Frontal cortex (tissue), 4 donors: ENCODE measurements at places on chromosomes 5 and 9. TPM values are rescaled to one million over a fixed set of nuclear protein-coding genes. Genes with fewer than 3 reads are reported as not detected.

- DNase-seq: peak; percentile 72
Measured at GRCh38 chr5:170861917-170862766, at the start of gene RANBP17. Gene RANBP17 (plus strand): TSS chr5:170862018.

The DPH7 gene
- 21.6 TPM for total RNA-seq

The PCDHGA8 gene
- 5.7 TPM for total RNA-seq

- no peak for DNase-seq
Measured at GRCh38 chr9:4211806-4212205, 88.1 kb downstream of the GLIS3 start.

The ANXA2R gene
- 0.41 TPM for total RNA-seq

DNA sequence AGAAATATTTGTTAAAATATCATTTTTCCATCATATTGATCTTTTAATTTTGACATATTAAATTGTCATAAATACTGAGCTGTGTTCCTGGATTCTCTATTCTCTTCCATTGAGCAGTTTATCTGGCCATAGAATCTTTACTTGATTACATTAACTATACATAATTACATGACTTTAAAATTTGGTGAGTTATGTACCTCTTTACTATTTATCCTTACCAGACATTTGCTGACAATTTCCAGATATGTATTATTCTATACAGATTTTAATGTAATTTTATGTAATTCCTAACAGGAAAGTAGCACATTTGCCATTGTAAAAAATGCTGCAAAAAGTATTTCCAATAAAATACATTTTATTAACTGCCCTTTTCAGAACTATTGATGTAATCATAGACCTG, 770.3 kb downstream of the KCTD16 start:
- no peak for DNase-seq

The BTF3 gene
- 230 TPM for total RNA-seq

- DNase-seq: no peak
Measured at GRCh38 chr5:150596826-150597225, 43.6 kb upstream of the SYNPO start.

The CATSPER3 gene
- total RNA-seq: 0.82 TPM

GRCh38 chr9:96327694-96328352, 25.8 kb upstream of the HSD17B3 start:
- peak; percentile 54 for DNase-seq

The CYLC2 gene
- not detected for total RNA-seq

- DNase-seq: no peak
Measured at GRCh38 chr9:97774673-97775072, 77.5 kb upstream of the XPA start.

GRCh38 chr9:131053896-131054295, 42.4 kb upstream of the AIF1L start:
- no peak for DNase-seq

The ATP10B gene
- total RNA-seq: 2.4 TPM

GRCh38 chr5:94024620-94025019, 283.2 kb upstream of the POU5F2 start:
- DNase-seq: no peak

GRCh38 chr9:130029223-130029973, 13.6 kb downstream of the FNBP1 start:
- DNase-seq: no peak

The CD74 gene
- total RNA-seq: 3.3 TPM

- no peak for DNase-seq
Measured at GRCh38 chr5:54671111-54671531, 153.6 kb downstream of the SNX18 start.

GRCh38 chr5:78004559-78004958, 228.4 kb upstream of the TBCA start:
- DNase-seq: no peak

The ABO gene
- not detected for total RNA-seq

DNA sequence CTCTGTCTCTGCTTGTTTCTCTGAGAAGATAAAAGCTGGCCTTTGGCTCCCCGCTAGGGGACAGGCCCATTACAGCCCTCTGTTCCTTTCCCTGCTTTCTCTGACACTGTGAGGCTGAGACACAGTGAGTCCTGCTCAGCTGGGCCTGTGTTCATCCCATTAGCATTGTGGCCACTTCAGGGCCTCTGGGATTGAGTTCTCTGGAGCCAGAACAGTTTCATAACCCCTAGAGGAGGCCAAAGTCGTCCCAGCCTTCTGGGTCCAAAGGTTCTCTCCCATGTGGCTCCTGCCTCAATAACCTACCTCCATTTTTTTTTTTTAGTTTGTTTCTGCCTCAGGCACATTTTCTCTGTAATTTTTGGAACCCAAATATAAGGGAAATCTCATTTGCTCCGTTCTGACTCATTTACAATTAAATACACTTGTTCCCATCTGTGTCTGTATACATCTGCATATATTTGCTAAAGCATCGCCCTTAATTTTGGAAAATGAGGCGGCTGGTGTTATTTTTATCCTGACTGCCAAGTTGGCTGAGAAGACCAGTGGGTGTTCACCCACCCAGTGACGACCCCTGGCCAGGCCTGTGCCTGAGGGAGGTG, 27.3 kb upstream of the CTNNA1 start:
- DNase-seq: no peak

- DNase-seq: no peak
Measured at GRCh38 chr9:351916-352315, 137.3 kb downstream of the DOCK8 start.

- DNase-seq: no peak
Measured at GRCh38 chr5:146860213-146860893, 18.2 kb downstream of the PPP2R2B start.

The TMEM232 gene
- total RNA-seq: 25.7 TPM

The PRLR gene
- 1.2 TPM for total RNA-seq

The TLX3 gene
- total RNA-seq: not detected

- DNase-seq: no peak
Measured at GRCh38 chr5:78597068-78597973, 51.3 kb downstream of the LHFPL2 start.

- no peak for DNase-seq
Measured at GRCh38 chr5:121408778-121409177, 442.9 kb upstream of the FTMT start.

The DEPDC1B gene
- total RNA-seq: 12.2 TPM

GRCh38 chr5:132680780-132681475, 7.1 kb downstream of the IL4 start:
- DNase-seq: no peak

DNA sequence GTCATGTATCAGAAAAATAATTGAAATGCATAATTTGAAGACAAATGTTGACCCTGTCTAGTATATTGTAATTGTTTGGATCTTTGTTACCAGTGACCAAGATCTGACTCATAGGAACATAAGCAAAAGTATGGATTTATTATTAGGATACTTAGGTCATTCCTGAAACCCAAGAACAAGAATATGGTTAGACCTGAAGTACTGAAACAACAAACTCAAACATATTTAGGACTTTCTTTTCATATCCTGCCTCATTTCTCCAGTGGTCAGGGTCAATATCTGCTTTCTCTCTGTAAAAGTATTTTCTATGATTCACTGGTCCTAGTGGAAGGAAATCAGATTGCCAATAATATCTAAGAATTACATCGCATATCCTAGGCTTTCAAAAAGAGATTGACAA, 1937.1 kb upstream of the WWC1 start:
- DNase-seq: no peak

DNA sequence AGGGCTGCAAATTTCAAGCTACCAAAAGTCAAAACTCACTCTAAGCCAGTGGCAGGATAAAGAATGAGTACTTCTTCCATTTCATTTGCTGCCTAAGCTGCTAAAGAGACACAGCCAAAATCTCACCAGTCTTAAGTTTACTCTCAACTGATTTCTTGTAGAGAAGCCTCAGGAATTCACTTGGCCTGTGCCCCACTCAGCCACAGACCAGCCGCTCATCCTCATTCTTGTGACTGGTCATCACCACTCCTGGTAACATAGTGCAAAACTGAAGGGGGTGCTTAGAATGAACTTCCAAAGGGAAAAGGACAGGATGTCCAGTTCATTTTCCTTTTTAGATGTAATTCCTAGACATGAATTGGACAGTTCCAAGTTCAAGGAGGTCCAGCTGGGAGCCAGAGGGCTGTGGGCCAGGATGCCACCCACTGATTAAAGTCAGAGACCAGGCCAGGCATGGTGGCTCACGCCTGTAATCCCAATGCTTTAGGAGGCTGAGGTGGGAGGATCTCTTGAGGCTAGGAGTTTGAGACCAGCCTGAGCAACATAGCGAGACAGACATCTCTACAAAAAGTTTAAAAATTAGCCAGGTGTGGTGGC, 72.7 kb upstream of the RANBP3L start:
- DNase-seq: no peak

The LCN10 gene
- not detected for total RNA-seq

The NME5 gene
- 13.0 TPM for total RNA-seq

The RELL2 gene
- 7.3 TPM for total RNA-seq

- DNase-seq: no peak
Measured at GRCh38 chr9:138083873-138084272, 206.3 kb downstream of the CACNA1B start.

The PCSK5 gene
- 15.5 TPM for total RNA-seq

The BHMT gene
- 2.4 TPM for total RNA-seq

The SSBP2 gene
- total RNA-seq: 266 TPM

DNA sequence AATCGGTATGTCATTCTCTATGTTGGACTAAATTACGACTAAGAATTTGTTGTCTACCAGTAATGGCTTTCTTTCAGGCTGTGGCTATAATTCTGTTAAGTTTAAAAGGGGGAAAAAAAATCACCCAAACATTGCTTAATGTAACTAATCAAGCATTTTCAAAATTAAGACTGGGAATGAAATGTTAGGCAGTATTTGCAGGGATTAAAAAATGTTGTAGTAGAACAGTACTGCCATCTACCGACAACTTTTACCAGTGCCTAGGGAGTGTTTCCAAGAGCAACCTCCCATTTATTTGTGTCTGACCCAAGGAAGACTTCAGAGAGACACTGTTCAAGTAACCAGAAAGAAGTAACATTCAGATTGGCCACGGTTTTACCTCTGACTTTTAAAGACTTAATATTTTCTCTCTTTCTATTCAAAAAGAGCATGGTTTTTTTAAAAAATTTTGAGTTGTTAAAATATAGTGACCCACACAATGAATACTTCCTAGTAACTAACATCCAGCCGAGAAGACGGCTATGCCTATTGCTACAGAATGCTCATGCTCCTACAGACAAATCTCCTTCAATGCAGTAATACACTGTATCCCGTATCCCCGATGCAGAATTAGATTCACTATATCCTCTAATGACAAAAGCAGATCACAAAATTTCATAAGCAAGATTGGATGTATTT, 92.4 kb downstream of the ARL15 start:
- peak; percentile 4 for DNase-seq

- DNase-seq: no peak
Measured at GRCh38 chr9:135105211-135105745, 17.8 kb downstream of the OLFM1 start.

- no peak for DNase-seq
Measured at GRCh38 chr9:107215381-107215780, 67.7 kb upstream of the RAD23B start.

The ZNF618 gene
- 4.9 TPM for total RNA-seq

DNA sequence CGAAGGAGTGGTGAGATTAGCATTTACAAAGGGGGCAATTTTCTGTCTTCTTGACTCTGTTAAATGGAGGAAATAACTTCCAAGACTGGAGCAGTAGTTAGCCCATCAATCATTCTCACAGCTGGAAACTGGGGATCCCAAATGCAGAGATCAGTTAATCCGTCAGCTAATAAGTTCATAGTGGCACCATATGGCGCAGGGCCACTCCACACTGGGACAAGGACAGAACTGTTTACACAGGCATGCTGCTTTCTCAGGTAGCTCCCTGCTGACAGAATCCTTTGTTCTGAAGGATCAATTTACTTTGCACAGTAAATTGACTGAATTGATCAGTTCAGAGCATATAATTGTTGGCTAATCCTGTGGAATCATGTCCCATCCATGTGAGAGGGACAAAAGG, 395.7 kb downstream of the TMEM161B start:
- no peak for DNase-seq

The FOXD4 gene
- total RNA-seq: 1.2 TPM
